Spinal cord (tissue), 10 donors: ENCODE measurements at places on chromosomes 4 and X. TPM values are rescaled to one million over a fixed set of nuclear protein-coding genes. Genes with fewer than 3 reads are reported as not detected.

- DNase-seq, result no peak
Measured at GRCh38 chr4:77911842-77912450, 49.3 kb downstream of the MRPL1 start.

DNA sequence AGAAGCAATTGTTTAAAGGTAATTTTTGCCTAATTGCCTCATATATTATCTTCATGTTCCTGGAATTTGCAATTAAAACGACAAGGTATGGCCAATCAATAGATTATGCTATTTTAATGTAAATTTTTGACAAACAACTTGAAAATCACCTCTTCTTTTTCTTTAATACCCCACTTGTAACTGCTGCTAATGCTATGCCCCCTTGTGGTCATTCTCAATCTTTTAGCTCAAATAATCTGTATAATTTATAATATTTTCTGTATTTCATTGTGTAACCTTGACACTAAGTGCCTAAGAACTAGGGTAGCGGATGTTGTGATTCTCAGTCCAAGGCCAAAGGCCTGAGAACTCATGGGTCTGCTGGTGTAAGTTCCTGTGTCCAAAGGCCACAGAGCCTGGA lies 831.7 kb upstream of the POU3F4 start:
- no peak for DNase-seq

- DNase-seq, result no peak
Measured at GRCh38 chr4:7431696-7432530, 2.8 kb downstream of the PSAPL1 start.

GRCh38 chrX:153921070-153921469 lies 5.0 kb downstream of the ARHGAP4 start:
- no peak for DNase-seq

GRCh38 chr4:148091896-148092295 lies 350.3 kb downstream of the NR3C2 start:
- DNase-seq, result no peak

- DNase-seq, result no peak
Measured at GRCh38 chr4:13988353-13989305, 361.1 kb upstream of the BOD1L1 start.

GRCh38 chr4:47561331-47561730 lies 76.3 kb downstream of the ATP10D start:
- DNase-seq, result no peak

IL1RAPL1 gene
- 8.9 TPM for total RNA-seq

NXF2B gene
- total RNA-seq, result not detected

USP17L27 gene
- not detected for total RNA-seq

TNMD gene
- total RNA-seq, result 2.1 TPM
